ENCODE measurements at places on chromosomes 3 and 15.

- no peak for DNase-seq
Observed at GRCh38 chr3:67028001-67028784, 30.1 kb downstream of the KBTBD8 start.

- DNase-seq = no peak
Observed at GRCh38 chr3:44021651-44022594, 219.8 kb upstream of the TOPAZ1 start.

- DNase-seq = no peak
Observed at GRCh38 chr3:41260063-41260450, 60.8 kb downstream of the CTNNB1 start.

DNA sequence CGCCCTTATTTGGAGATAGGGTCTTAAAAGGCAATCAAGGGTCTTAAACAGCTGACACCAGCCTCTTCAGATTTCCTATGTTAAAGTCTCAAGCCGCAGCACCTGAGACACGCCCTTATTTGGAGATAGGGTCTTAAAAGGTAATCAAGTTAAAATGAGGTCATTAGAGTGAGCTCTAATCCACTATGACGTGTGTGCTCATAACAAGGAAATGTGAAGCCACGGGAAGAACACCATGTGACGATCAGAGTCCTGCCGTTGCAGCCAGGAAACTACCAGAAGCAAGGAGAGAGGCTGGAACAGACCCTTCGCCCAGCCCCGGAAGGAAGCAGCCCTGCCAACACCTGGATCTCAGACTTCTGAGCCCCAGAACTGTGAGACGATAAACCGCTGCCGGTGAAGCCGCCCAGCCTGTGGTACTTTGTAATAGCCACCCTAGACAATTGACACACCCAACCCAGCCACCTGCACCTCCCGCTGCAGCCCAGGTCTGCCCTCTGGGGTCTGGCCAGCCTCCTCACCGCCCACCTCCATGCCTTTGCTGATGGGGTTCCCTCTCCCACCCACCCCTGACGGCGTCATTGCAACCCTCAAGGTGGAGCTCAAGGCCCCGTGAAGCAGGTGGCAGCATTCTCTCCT lies 137.9 kb downstream of the MEGF11 start:
- peak; percentile 40 for DNase-seq

Measured in CD4-positive, alpha-beta T cell treated with Interleukin-1 beta for 1 hour (primary cell).